ENCODE measurements at places on chromosomes 4 and X. TPM values are rescaled to one million over a fixed set of nuclear protein-coding genes. Genes with fewer than 3 reads are reported as not detected.

PPP4R3C gene
- not detected for total RNA-seq

LRCH2 gene
- 0.84 TPM for total RNA-seq

HTN1 gene
- not detected for total RNA-seq

EREG gene
- 36.5 TPM for total RNA-seq

SPIN4 gene
- total RNA-seq, result 3.9 TPM

AMBN gene
- not detected for total RNA-seq

CITED1 gene
- total RNA-seq, result 1.3 TPM

TRAM1L1 gene
- 3.8 TPM for total RNA-seq

ARSD gene
- total RNA-seq, result 14.6 TPM

HSFX2 gene
- not detected for total RNA-seq

F8A3 gene
- 14.4 TPM for total RNA-seq

VBP1 gene
- 18.9 TPM for total RNA-seq

SATL1 gene
- total RNA-seq, result not detected

ZNF595 gene
- total RNA-seq, result 29.2 TPM

ENPEP gene
- total RNA-seq, result 1.3 TPM

TKTL1 gene
- 0.46 TPM for total RNA-seq

XAGE1A gene
- total RNA-seq, result not detected

RASL11B gene
- total RNA-seq, result 0.80 TPM

FHIP1A gene
- total RNA-seq, result 142 TPM

DTHD1 gene
- not detected for total RNA-seq

SHOX gene
- total RNA-seq, result 0.54 TPM

MAOA gene
- 155 TPM for total RNA-seq

GAGE13 gene
- not detected for total RNA-seq

SLC10A4 gene
- not detected for total RNA-seq

TBC1D19 gene
- 15.7 TPM for total RNA-seq

MCF2 gene
- total RNA-seq, result not detected

DRD5 gene
- total RNA-seq, result 0.16 TPM

HSD17B13 gene
- total RNA-seq, result 1.5 TPM

LRAT gene
- 0.66 TPM for total RNA-seq

ERAS gene
- total RNA-seq, result not detected

ARHGAP24 gene
- total RNA-seq, result 13.1 TPM

CT45A5 gene
- total RNA-seq, result not detected

SLC49A3 gene
- 24.4 TPM for total RNA-seq

BMP3 gene
- total RNA-seq, result 1.1 TPM

HPGD gene
- 204 TPM for total RNA-seq

TMPRSS11A gene
- not detected for total RNA-seq

ATP1B4 gene
- total RNA-seq, result not detected

ARHGAP6 gene
- 2.7 TPM for total RNA-seq

CXCL9 gene
- total RNA-seq, result not detected

ARMCX2 gene
- total RNA-seq, result 9.5 TPM

PNMA3 gene
- not detected for total RNA-seq

CYP4V2 gene
- total RNA-seq, result 4.4 TPM

TRIML2 gene
- not detected for total RNA-seq

CXXC4 gene
- total RNA-seq, result 0.17 TPM

S100G gene
- not detected for total RNA-seq

IL3RA gene
- 3.0 TPM for total RNA-seq

CSAG1 gene
- not detected for total RNA-seq

CFAP47 gene
- total RNA-seq, result 0.03 TPM

AKAP4 gene
- total RNA-seq, result not detected

RHOH gene
- total RNA-seq, result 3.4 TPM

GALNTL6 gene
- 0.49 TPM for total RNA-seq

ADGRG4 gene
- not detected for total RNA-seq

NEIL3 gene
- 1.8 TPM for total RNA-seq

SERTM2 gene
- total RNA-seq, result 0.20 TPM

LPAR4 gene
- 0.34 TPM for total RNA-seq

PLAC1 gene
- total RNA-seq, result not detected

POLN gene
- total RNA-seq, result 0.30 TPM

ANXA10 gene
- not detected for total RNA-seq

ARMCX6 gene
- total RNA-seq, result 20.7 TPM
